ENCODE measurements at places on chromosomes 6 and 20.

DNA sequence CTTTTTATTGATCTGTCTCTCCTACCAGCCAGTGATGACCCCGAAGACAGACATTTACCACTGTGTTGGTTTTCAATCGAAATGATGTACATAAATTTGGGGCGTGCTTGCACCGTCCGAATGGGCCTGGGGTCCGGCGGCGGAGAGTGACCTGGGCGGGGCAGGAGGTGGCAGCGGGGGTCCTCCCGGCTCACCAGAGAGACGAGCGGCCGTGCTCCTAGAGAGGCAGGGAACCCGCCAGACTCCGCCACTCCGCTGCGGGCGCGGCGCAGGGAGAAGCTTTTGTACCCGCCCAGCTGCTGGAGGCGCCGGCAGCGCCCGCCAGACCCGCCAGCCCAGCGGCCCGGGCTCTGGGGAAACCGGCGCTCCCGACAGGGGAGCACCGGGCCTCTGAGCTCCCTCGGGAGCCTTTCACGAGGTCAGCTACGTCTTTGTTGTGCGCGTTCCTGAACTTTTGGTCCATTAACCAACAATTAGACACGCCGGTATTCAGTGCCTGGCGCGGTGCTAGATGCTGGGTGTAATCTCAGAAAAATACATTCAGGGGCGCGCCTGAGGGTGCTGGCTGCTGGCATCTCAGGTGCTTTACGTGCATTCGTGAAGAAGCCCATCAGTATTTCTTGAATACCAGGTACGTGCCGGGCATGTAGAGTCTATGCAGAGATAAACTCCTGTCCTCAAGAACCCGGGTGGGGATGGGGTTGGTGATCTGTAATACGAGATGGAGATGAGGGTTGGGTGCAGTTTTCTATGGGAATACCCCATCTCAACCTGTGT is at the start of gene PGBD1:
Gene PGBD1 (plus strand): TSS at position 285 of the 777 bp plus-strand sequence. CDS start 2,242 bp downstream, outside the sequence.
- peak; percentile 43 for DNase-seq

- DNase-seq: no peak
These were observed 48.9 kb upstream of the MOCS1 start for GRCh38 chr6:39983193-39983592.

GRCh38 chr6:154848580-154848979 is 115.4 kb downstream of the SCAF8 start:
- DNase-seq: no peak

GRCh38 chr6:167122041-167122826 is 662 bp upstream of the CCR6 start:
- DNase-seq: no peak

GRCh38 chr20:25319241-25320034 is 71.2 kb downstream of the ABHD12 start:
- no peak for DNase-seq

DNA sequence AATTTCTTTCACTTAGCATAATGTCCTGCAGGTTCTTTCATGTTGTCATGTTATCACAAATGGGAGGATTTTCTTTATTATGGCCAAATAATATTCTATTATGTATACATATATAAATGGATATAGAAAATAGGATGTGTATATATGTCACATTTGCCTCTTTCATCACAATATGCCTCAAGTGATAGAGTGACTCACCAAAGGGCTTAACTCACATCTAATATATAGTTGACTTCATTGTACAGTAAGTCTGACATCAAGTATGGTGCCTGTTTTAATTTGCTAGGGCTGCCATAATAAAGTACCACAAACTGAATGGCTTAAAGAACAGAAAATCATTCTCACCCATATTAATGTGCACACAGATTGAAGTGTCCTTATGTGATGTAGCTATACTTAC is 436.1 kb upstream of the FLRT3 start:
- DNase-seq: no peak

DNA sequence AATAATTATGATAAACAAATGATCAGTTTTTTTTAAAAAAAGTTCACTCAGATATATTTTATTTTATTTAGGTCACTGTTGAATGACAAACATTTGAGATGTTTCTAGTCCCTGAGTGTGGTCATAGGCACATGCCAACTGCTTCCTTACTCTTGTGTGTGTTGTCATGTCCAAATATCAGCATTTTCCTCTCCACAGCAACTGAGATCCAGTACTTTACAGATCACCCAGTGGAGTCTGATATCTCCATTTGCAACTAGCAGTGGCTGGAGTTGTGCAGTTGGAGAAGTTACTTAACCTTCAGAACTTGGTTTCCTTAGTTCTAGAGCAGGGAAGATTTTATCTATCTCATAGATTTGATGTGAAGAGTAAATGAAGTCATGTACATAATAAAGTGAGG is 101.3 kb downstream of the MYB start:
- DNase-seq: no peak

DNA sequence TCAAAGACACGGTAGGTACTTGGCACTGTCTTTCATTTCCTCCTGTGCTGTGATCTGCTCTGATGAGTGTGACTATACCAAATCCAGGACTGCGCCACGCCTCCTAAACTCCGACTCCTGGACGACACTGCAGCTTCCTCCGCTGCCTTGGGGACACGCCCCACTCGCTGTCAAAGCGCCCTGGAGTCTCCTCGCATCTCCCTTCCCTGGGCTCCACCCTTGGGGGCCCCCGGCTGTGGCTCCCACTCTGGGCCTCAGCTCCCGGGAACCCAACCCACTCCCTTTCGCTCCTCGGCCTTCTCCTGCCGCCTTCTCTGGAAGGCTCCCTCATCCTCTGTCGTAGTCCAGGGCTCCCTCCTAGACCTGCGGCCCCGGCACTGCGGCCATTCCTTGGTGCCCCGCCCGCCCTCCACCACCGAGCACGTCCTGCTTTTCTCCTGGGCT is 61.2 kb downstream of the RSPH3 start:
- peak; percentile 20 for DNase-seq

- peak; percentile 47 for DNase-seq
These were observed 54.9 kb upstream of the FRMD1 start for GRCh38 chr6:168133687-168134559.

DNA sequence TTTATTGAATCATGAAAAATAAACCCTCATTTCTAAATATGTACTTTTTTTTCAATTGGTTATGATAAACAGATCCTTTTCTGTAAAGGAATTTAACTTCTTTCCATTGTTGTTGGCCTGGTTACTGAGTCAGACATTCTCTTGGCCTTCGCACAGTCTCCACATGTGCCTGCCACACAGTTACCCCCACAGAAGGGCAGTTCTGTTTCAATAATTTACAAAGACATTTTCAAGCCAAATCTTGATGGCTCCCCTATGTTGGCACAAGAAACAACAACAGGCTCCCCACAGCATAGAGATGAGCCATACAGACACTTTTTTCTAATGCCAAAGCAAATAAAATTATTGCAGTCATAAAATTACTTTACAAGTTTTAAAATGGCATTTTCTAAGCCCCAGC is 55.6 kb upstream of the BEND6 start:
- DNase-seq: no peak

DNA sequence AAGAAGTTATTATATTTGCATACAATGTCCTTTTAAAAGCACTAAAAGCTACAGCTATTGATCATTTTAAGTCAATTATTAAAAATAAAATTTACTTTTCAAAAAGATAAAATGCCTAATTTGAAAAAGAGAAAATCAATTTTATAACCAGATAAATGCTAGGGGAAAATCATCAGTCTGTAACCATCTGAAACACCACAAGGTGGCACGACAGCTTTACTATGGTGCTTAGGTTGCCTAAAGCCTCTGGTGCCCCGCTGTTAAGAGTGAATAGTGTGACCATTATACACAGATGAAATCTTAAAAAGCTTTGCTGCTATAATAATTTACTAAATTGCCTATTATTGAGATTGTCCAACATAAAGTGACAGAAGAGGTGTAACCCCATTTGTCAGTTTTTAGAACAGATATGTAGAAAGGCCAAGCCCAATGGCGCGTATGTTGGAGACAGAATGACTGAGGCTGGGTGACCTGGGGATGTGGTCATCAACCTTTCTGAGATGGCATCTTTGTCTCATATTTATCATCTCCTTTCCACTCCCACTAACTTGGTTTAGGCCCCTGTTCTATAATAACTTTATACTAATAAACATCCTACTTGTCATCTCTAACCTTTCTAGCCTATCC is 100.8 kb downstream of the MOXD1 start:
- peak; percentile 25 for DNase-seq
